ENCODE measurements at places on chromosomes 5 and 9.

- DNase-seq, result no peak
Observed at GRCh38 chr5:146813346-146814157, 65.0 kb downstream of the PPP2R2B start.

GRCh38 chr5:33793276-33793675 is 98.5 kb downstream of the ADAMTS12 start:
- no peak for DNase-seq

DNA sequence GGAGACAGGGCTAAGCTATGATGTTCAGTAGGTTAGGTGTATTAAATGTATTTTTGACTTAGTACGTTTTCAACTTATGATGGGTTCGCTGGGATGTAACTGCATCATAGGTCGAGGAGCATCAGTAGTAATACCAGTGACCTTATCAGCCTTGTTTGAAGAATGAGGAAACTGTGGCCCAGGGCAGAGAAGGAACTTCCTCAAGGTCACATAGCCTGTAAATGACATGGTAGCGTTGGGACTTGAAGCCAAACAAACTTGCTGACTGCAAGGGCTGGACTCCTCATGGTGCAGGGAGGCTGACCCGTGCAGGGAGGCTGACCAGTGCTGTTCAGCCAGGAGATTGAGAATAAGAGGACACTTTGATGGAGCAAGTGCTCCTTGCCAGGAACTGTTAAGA is 21.3 kb upstream of the PTPN3 start:
- no peak for DNase-seq

- no peak for DNase-seq
Observed at GRCh38 chr5:142129446-142130066, 21.0 kb downstream of the NDFIP1 start.

- DNase-seq, result no peak
Observed at GRCh38 chr5:58322453-58322852, 137.4 kb downstream of the PLK2 start.

GRCh38 chr9:34573599-34574325 is 15.8 kb downstream of the CNTFR start:
- no peak for DNase-seq

DNA sequence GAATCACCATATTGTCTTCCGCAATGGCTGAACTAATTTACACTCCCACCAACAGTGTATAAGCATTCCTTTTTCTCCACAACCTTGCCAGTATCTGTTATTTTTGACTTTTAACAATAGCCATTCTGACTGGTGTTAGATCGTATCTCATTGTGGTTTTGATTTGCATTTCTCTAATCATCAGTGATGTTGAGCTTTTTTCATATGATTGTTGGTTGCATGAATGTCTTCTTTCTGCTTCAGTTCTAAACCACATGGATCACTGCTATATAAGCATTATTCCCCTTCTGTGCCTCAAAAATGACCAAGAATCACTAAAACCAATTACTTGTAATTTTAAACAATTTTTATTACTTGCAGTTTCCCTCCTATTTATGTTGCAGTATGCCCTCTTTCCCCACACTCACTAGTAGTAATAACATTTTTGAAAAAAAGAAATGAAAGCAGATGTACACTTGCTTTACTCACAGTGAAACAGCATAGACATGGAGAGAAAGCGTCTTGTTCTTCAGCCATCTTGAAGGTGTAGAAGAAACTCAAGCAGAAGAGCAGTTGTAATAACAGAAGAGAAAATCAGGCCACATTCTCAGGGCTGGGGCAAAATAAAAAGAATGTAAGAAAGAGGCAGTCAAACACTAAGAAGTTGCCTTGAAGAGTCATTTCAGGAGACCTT is 4.5 kb upstream of the TMEM252 start:
- DNase-seq, result no peak
